ENCODE measurements at places on chromosomes 2 and 18.

DNA sequence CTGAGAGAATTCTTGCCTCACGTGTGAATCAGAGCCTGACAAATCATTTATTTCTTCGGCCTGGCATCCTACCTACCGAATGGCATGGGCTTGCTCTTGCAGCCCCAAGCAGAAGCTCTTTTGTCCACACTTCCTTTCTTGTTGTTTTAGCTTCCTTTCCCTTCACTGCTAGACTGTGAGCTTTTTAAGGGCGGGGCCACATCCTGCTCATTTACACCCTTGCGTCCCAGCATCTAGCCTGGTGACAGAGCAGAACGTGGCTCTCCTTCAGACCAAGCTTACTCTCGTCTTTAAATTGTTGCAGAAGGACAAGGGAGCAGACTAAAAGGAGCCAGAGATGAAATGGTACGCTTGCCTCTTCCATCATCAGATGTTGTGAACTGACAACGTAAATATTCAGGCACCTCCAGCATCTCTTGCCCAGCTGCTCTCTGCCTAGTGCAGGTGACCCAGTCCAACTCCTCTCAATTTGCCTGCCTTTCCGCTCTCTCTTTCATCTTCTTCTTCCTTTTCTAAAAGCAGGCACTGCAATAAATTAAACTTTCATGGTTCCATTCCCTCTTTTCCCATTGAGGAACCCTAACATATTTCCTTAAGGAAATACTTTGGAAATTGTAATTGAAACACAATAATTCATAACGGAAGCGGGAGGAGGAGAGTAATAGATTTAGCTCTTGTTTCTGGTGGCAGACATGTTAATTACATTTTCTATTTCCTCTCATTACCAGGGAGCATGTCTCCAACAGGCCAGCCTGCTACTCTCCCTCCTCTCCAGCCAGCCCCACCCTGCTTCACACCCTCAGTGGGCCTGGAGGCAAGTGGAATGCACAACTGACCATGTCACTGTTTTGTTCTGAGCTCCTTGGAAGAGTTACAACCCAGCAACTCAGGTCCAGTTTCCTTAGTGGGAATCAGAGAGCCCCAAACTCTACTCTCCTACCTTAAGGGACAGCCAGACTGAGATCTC is 228.1 kb upstream of the TRIB2 start:
- no peak for DNase-seq

DNA sequence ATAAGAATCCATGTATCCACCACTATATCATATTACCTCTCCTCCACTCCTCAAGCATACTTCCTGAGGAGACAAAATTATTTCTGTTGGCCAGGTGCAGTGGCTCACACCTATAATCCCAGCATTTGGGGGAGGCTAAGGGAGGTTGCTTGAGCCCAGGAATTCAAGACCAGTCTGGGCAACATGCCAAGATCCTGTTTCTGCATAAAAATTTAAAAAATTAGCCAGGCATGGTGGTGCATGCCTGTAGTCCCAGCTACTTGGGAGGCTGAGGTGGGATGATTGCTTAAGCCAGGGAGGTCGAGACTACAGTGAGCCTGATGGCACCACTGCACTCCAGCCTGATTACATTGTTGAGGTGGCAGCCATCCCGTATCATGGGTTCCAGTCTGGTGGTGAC is 9.2 kb downstream of the INHA start:
- no peak for DNase-seq

GRCh38 chr2:212228743-212229171 is 309.8 kb downstream of the ERBB4 start:
- no peak for DNase-seq

DNA sequence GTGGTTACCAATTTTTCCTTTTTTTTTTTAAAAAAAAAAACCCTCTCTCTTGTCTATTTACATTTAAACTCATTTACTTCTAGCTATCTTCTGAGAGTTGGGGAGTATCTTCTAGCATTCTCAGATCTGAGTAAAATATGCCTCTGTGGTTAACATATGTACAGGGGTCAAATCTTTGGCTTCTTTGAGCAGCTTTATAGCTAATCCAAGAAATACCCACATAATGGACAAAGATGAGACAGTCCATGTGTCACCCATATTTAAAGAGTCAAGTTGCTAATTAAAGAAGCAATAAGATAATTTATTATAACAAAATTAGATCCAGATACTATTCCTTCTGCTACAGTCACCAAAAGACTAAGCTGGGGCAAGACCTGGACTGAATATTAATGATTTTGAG is 139.0 kb upstream of the HNRNPA3 start:
- no peak for DNase-seq

DNA sequence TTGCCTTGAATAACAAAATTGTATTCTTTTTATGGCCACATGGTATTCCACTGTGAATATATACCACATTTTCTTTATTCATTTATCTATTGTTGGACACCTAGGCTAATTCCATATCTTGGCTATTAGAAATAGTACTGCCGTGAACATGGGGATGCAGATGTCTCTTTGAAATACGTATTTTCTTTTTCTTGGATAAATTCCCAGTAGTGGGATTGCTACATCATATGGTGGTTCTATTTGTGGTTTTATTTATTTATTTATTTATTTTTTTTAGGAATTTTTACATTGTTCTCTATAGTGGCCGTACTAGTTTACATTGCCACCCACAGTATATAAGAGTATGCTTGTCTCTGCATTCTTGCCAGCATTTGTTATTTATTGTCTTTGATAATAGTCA is 679.8 kb upstream of the NRXN1 start:
- no peak for DNase-seq

- DNase-seq: peak; percentile 41
These were observed 31.9 kb upstream of the CREG2 start for GRCh38 chr2:101419096-101419663.

GRCh38 chr2:40341198-40341597 is 110.7 kb downstream of the SLC8A1 start:
- DNase-seq: no peak

DNA sequence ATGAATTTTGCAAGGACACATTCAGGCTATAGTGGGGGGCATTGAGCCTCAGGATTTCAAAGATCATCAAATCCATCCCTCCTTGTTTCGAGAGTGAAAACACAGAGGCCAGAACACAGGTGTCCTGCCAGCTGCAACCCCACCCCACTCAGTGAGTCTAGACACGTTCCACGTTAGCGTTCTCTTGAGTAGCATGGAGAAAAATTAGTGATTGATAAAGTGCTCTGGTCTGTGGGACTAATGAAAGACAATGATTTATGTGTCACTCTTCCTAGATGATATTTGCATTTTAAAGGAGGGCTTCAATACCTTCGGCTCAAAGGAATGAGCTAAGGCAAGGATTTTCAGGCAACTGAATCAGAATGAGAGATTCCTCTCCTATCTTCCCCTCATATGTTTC is 43.8 kb downstream of the SLC4A3 start:
- DNase-seq: no peak

- no peak for DNase-seq
These were observed 341.2 kb downstream of the CLIP4 start for GRCh38 chr2:29456429-29456828.

GRCh38 chr2:60605866-60606265 is 52.4 kb upstream of the BCL11A start:
- no peak for DNase-seq

DNA sequence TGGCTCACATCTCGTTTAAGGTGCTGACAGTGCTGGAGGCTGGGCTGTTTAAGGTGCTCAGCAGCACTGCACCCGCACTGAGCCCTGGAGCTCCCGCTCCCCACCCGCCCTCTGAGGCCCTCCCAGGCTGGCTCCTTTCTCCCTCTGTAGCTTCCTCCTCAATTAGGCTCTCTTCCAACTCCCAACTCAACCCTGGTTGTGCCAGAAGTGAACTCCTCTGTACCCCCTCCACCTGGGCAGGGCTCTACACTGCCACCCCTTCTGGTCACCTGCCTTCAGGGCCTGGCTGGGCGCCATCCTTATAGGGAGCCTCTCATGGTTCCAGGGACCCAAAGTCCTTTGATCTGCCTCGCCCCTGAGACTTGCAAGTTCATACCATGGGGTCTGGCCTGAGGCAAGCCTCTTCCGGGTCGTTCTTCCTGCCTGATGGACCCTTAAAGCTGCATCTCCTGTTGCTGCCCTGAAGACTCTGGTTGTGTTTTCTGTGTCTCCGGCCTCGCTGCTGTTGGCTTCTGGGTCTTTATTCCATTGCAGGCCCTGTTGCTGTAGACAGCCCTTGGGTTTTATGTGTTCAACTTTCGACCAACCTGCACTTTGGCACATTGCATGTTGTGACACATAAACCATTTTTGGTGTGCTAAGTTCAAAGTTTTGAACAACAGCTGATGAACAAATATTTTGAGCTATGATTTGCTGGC is 199.6 kb downstream of the LDLRAD4 start:
- no peak for DNase-seq

- no peak for DNase-seq
These were observed 228.9 kb downstream of the LPIN1 start for GRCh38 chr2:11975373-11975772.

GRCh38 chr2:1976112-1976511 is 231.8 kb upstream of the PXDN start:
- no peak for DNase-seq

GRCh38 chr2:49664827-49665226 is 510.5 kb upstream of the FSHR start:
- no peak for DNase-seq

DNA sequence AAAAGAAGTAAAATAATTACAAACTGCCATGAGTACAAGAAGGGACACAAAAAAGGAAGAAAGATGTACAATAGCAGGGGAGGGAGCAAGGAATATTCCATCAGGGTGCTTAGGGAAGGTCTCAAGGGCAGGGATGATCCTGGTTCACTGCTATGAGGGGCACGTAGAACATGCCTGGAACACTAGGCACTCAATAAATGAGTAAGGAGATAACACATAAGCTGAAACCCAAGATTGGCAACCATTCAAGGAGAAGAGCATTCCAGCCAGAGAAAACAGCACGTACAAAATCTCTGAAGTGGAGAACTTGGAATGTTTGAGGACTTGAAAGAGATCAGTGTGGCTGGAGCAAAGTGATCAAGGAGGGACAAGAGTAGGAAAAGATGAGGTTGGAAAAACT is 103.2 kb downstream of the FAM161A start:
- no peak for DNase-seq

GRCh38 chr2:222993920-222994650 is 57.9 kb upstream of the KCNE4 start:
- DNase-seq: no peak

GRCh38 chr2:113233593-113234550 is 44.8 kb downstream of the PAX8 start:
- no peak for DNase-seq

GRCh38 chr2:54867457-54867856 is 144.0 kb downstream of the EML6 start:
- DNase-seq: no peak

DNA sequence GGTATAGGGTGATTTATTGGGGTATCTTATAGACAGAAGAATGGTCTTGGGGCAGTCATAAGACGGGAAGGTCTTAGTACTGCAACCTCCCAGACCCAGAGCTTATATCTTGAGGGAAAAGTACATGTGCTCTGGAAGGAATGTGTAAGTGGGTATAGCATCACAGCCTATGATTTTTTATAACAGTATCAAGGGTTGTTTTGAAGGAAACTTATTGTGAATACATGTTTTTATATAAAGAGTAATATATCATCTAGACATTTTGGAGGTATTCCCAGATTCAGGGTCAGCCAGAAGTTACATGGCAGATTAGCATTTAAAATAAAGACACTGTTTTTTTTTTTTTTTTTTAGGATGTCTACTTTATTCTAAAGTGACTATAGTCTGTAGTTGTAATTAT is 47.6 kb upstream of the STON1 start:
- no peak for DNase-seq

- DNase-seq: no peak
These were observed 458.8 kb downstream of the PIK3C3 start for GRCh38 chr18:42413870-42414269.

DNA sequence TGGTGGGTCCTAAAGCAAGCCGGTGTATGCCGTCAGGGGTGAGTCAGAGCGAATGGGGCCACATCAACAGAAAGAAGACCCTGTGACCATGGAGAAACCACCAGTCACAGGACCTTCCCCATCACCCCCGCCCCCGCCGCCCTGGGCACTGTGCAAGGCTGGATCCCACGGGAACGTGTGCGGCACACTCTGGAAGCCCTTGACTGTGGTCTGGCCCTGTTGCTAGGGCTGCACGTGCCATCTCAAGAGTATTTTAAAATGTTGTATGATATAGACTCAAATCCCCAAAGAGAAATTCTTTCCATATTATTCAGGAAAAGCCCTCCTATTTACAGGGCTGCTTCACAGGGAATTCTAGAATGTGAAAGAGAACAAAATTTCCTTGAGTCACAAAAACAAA is 174.8 kb downstream of the BCL2 start:
- no peak for DNase-seq

DNA sequence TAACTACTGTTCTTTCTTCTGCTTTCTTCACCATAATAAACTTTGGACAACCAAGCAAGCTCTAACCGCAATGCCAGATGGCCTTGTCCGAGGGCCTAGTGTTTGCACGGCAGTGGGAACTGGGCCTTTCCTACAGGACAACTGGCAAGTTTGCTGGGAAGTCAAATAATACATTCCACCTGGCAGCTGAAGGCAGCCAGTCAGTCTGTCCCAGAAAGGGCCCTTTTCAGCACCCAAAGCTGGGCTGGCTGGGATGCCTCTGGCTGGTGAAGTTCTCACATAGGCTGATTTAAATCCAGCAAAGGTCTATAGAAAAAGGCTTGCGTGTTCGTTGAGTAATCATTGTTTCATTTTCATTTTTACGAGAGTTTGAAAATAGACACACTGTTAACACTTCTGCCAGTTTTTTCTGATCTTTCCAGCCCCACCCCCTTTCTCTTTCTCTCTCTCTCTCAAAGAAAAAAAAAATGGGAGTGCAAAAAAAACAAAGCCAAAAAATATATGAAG is 110.0 kb upstream of the EPAS1 start:
- DNase-seq: no peak

- DNase-seq: no peak
These were observed 145.0 kb downstream of the UBE2E3 start for GRCh38 chr2:181125359-181125758.

- no peak for DNase-seq
These were observed 1.9 kb downstream of the GORASP2 start for GRCh38 chr2:170930991-170931266.

DNA sequence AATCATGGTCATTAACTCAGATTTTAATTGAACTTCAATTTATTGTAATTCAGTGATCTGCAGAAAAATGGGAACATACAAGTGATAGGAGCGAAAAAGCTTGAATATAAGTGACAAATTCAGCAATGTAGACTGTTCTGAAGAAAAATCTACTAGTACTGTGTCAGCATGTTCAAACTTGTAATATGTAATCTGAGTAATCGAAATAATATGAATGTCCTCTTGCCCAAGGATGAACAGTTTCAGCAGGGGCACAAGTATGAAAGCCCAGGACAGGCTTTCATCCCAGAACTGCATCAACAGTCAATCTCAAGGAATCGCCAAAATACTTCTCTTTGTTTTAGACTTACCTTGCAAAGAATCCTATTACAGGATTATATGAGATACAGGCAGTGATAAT is 1110.5 kb downstream of the LRP1B start:
- no peak for DNase-seq

Measured in GF-D8 (cell line).